ENCODE measurements at places on chromosomes 2 and 18. TPM values are rescaled to one million over a fixed set of nuclear protein-coding genes. Genes with fewer than 3 reads are reported as not detected.
A peak's percentile ranks its signal among the peaks of the same experiment; 100 is the strongest.

- no peak for DNase-seq
These were observed 20.1 kb upstream of the IGFBP5 start for GRCh38 chr2:216715402-216715974.

DNA sequence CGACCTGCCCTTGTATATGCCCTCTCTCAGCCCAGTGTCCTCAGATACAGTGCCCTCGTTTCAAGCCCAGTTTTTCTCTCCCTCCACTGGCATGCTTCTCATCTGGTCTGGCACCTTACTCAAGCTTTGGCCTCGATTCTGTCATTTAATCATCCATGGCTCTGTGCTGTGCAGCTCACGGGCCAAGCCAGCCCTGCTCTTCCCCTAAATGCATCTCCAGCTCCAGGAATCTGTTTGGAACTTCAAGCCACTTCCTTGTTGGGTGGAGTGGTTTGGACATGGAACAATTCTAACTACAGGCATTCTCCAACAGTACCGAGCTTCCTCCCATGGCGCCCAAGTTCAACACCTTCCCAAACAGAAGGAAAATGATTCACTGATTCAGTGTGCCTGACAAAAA, 76.7 kb upstream of the ZNF397 start:
- DNase-seq, result no peak

DNA sequence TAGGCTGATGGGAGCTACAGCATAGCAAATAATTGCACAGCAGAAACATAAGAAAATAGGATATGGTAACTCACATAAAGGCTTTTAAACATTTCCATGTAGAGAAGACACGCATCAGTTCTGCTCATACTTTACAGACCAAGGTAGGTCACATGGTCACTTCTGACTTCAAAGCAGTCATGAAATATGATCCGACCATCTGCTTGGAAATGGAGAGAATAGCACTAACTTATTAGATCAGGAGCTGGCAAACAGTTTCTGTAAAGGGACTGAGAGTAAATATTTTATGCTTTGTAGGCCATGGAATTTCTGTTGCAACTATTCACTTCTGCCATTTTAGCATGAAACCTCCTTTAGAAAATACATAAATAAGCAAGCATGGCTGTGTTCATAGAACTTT, 936.6 kb upstream of the FANCL start:
- DNase-seq, result no peak

DNA sequence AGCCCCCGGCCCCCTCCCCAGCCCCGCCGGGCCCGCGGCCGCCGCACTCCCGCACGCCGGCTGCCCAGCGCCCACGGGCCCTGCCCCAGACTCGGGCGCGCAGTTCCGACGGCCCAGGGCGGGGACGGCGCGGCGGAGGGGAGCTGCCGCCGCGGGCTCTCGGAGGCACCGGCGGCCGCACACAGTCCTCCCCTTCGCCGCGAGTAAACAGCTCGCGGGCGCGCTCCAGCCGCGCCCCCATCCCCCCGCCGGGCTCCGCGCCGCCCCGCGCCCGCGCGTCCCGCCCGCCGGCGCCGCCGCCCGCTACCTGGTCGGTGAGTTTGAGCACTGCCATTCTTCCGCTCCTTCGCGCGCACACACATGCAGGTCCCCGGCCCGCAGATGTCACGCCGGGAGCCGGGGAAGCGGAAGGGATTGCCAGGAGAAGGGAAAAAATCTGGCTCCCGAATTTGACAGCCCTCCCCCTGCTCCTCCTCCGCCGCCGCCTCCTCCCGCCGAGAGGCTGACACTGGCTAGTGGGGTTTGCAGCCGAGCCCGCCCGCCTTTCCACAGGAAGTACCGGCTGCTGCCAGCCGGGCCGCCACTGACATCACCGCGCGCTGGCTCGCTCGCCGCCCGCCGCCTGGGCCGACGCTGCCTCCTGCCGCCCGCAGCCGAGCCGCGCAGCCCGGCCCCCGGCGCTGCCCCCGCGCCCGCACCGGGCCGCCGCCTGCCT, at the start of gene ANKRD44:
Gene ANKRD44 (minus strand): TSS at position 510 of the 715 bp plus-strand sequence. CDS start 176 bp downstream, at position 334.
- DNase-seq, result peak; percentile 55

GRCh38 chr18:25247725-25248124, 104.2 kb downstream of the ZNF521 start:
- no peak for DNase-seq

- peak; percentile 75 for DNase-seq
These were observed 276.4 kb downstream of the RPIA start for GRCh38 chr2:88967844-88968243.

GRCh38 chr2:222813177-222813843, 47.5 kb upstream of the ACSL3 start:
- DNase-seq, result peak; percentile 92

DNA sequence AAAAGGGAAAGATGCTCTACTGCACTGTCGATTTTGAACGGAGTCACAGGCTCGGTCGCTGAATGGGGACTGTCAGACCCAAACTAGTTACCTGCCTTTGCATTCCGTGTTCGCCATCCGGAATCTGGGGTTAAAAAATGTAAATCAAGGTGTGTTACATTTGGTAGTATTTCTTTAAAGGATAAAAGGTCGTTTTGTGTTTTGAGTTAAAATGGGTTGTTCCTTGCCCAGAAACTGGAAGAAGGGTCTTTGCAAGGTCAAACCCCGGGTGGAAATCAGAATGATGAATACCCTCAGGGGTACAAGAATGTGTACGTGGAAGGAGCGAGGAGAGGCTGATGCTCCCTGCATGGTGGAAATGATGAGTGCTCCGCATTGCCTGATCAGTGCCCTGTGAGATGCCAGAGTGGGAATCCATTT, 1.0 kb downstream of the VSNL1 start:
- DNase-seq, result no peak

- no peak for DNase-seq
These were observed 138.4 kb upstream of the CCDC68 start for GRCh38 chr18:55097456-55098170.

DNA sequence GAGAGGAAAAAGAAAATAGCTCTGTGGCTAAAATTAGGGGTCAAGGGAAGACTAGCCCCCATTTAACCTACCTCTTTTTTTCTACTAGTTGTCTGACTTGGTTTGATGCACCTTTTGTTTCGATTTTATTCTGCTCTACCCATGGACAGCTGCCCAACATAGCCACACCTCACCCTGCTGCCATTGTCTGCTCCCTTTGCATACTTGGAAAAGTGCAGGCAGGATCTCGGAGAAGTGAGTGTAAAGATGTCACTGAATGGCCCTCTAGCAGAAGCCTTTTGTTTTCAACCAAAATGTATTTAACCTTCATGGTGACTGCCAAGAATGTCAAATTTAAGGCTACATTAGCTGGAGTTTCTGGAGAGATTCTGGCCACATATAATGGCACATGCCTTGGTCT, 62.9 kb downstream of the SETBP1 start:
- no peak for DNase-seq

DNA sequence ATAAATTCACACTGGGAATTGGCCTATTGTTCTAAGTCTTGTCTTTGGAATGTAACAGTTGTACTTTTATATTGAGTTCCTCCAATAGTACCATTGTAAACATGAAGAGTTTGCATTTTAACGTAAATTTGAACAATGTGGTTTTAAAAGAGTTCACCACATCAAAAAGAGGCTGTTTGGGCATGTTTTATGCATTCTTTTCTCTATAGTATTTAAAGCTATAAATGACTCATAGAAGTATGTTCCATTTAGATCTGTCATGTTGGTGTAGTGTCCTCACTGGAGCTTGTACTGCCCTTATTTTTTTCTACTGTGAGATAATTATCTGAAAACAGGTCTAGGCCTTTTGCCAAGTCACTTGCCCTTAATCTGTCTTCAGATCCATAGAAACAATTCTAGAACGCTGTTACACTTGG, 141.9 kb downstream of the RHBDD1 start:
- DNase-seq, result peak; percentile 87

DNA sequence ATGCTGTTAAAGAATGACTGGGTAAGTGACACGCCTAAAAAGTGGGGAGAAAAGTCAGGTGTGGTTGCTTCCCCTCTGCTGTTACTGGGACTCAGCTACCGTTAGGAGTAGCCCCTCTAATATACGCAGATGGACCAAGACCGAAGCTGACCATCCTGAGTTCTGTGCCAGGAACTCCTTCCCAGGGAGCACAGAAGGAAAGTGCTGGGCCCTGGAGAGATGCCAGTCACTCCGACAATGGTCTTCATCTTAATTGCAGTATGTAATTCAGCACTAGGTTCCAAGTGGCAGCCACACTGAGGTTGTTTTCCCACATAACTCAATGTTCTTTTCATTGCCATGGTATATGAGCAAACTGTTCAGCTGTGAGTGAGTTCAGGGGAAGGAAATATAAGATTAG, 19.6 kb upstream of the TMEM200C start:
- DNase-seq, result no peak

DNA sequence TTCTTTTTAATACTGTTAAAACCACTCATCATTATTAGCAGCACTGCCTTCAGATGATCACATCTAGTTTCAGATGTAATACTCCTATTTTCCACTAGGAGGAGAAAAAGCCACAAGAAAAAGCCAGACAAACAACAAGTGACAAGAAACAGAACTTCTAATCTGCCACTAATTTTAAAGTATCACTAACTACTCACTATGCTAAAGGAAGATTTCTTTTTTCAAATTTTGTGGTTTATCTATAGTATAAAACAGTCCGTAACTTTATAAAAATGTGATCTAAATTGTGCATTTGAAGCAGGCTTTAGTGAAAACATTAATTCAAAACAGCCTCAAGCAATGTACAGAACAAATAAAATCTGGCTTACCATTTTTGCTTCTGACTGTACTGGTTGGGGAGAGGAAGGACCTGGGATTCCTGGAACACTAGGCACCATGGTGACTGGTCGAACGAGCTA, 56.8 kb downstream of the ATF2 start:
- DNase-seq, result peak; percentile 66

DNA sequence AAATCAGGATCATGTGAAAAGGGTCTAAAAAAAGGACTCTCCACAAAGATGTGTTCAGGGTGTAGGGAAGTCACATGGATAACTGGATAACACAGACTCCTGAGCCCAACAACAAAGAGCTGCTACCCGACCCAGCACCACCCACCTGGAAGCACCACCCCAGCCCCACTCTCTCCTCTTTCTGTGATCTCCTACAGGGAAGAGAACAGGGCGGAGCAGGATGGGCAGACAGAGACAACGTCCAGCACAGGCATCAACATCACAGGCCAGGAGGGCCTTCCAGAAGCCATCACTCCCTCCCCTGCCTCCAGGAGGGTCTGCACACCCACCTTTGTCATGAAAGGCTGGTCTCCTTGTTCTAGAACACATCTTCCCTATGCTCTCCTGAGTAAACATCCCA, 1.3 kb upstream of the CIB4 start:
- no peak for DNase-seq

DNA sequence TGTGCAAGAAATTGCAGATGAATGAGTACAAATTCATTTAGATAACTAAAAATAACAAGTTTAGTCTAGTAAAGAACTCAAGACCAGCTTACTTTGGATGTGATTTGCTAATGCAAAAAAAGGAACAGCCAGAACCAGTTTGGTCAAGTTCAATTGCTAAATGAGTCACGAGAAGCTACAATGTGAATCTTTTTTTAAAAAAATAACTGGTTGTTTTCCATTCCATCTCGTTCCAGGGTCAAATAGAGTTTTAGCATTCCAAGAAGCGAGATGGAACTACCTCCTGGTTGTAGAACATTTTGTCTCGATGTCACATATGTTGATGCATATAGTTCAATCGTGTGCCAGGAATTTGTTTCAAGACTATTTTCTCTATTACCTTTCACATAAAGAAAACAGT, 65.0 kb upstream of the IKZF2 start:
- peak; percentile 91 for DNase-seq

- no peak for DNase-seq
These were observed 191.8 kb upstream of the RBBP8 start for GRCh38 chr18:22741318-22741717.

DNA sequence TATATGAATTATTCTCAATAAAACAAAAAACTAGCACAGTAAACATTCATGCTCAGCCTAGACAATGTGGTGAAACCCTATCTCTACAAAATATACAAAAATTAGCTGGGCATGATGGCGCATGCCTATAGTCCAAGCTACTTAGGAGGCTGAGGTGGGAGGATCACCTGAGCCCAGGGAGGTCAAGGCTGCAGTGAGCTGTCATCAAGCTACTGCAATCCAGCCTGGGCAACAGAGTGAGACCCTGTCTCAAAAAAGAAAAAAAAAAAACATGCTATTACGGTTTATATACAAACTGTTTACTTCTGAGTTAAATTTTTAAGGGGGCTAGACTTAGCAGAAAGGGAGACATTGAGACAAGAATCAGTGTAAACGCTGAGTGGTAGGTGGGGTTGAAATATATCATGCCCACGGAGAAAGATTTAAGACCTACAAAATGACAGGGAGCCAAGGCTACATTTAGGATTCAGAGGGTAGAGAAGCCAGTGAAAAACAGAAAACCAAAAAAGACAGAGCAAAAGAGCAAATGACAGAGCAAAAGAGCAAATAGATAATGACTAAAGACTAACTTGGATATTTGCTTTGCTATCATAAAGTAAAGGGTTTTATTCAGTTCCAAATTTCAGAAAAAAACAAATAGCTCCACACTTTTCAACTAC, 7.5 kb downstream of the TTC32 start:
- no peak for DNase-seq

DNA sequence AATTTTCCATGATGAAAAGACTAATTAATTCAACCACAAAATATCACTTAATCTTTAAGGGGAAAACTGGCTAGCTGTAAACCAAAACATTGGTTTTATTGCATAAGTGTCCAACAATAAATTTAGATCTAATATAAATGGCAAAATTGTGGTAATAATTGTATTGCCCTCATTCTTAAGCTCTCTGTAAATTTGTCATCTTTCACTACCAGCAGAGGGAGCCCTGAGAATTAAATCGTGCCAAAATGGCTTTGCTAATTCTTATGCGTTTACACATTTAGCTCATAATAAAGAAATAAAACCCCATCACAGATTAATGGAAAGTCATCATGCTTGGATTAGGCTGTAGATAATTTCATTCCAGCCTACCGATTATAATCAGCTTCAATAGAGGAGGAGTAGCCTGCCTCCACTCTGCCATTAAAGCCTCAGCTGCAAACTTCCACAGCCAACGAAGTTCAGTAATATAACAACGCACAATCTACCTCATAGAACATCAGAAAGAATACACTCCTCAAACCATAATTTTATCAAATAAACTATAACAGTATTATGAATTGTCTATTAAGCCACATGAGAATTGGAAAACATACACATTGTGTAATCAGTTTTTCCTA, 70.0 kb upstream of the ATP5MC3 start:
- peak; percentile 48 for DNase-seq

GRCh38 chr18:74778191-74778847, 180.6 kb downstream of the ZNF407 start:
- peak; percentile 61 for DNase-seq

- no peak for DNase-seq
These were observed 412.3 kb upstream of the RGPD4 start for GRCh38 chr2:107414376-107414775.

Gene FBXO15
- total RNA-seq, result 0.13 TPM

Gene AOX1
- total RNA-seq, result 15.7 TPM

Gene ORC2
- 14.5 TPM for total RNA-seq

Gene SAP130
- 1.6 TPM for total RNA-seq

Gene NAT8
- not detected for total RNA-seq

Gene CCDC138
- 3.4 TPM for total RNA-seq

Gene TUBB6
- total RNA-seq, result 468 TPM

Gene LAMA1
- 1.8 TPM for total RNA-seq

Gene CHRNG
- not detected for total RNA-seq

Gene RAD51AP2
- 0.13 TPM for total RNA-seq

Measured in bronchial epithelial cell (primary cell).